Activated T-helper 1 cell treated with anti-CD3 and anti-CD28 coated beads, Interleukin-2, amount 50 U/mL, for 16 hours (primary cell): ENCODE measurements at places on chromosomes 5 and 9.

DNA sequence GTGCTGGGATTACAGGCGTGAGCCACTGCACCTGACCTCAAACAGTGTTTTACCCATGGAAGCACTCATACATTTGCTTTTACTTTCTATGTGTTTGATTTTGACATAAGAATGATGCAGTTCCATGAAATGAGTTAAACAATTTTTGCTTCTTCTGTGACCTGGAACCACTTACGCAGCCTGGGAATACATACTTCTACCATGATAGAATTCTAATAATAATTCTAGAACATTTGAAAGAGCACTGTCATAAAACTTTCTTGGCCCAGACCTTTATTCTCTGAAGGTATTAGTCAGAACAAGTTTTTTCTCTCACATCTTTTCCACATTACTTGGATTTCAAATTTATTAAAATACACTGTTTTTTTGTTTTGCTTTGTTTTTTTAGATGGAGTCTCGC, 25.3 kb upstream of the COL5A1 start:
- no peak for DNase-seq

DNA sequence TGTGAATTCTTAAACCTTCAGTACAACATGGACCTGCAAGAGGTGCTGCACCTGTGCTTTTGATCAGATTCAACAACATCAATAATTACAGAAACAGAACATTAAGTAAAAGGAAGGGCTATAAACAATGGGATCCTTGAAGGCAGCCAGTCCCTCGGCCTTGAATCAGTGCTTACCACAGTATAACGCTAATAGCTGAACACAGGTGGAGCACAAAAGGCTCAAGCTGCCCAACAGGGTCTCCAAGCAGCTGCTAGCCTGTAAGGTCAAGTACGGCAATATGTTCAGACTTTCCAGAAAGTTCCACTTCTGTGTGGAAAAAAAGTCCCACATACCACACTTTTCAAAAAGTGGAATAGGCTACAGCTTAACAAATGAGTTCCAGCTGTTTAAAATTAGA, 61.9 kb upstream of the ITGA1 start:
- no peak for DNase-seq

DNA sequence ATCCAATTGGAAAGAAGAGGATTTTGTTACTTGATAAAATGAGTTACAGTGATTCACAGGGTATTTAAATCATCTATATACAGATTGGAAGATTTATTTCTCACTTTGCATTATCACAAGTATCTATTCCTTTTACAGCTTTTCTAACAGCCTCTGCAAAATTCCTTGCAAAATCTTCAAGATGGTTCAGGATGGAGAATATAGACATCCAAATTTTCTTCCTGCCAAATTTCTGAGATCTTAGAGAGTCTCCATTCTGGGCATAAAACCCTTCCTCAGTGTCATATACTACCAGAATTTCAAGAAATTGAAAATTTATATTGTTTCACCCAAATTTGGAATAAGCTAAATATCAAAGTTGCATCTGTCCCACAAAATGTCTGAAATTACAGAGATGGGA, 259.1 kb upstream of the FAM174A start:
- no peak for DNase-seq

DNA sequence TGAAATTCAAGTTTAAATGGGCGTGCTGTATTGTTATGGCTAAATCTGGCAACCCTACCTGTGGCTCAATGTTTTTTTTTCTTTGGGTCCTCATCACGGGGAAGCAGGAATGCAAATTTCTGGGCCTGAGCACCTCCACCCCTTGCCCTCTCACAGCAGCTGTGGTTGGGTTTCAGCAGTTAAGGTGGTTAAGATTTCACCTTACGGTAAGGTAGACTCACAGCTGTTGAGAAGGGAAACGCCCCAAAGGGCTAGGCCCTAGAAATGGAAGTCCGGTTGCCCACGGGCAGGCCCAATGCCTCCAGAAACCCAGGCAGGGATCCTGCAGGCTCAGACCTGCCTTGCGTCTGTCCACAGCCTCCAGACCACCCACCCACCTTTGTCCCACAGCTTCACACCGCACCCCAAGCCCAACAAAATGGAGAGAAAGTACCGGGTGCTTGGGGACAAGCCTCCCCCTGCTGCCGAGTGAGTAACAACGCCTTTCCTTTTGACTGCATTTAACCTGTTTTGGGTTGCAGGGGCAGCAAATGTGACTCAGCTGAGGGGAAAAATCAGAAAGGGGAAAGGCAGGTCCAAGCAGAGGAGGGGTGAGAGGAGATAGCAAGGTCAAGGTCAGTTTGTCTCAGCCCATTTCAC, 48.1 kb upstream of the TDRD7 start:
- DNase-seq, result no peak

DNA sequence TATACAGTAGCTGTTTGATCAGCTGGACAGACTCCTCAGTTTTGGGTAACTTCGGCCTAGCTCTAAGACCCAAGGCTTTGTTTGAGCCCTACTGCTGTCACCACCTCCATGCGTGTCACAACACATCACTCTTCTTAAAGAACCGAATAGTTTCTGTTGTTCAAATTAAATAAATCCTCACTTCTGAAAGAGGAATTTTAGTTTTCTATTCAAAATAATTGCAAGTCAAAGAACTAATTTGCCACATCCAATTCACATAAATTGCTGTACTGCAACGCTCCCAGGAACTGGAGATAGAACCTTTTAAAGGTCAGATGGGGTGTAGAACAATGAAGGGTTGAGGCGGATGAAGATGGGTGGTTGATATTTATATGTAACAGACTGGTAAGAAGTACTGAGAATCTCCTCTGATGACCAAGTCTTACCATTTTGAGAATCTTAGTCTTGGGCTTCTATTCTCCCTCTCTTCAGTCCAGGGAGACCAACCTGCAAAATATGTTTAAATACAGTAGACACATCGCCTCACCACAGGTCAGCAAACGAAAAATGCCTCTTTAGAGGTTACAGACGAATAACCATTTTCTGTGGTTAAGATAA, 1.6 kb downstream of the NREP start:
- DNase-seq, result no peak

DNA sequence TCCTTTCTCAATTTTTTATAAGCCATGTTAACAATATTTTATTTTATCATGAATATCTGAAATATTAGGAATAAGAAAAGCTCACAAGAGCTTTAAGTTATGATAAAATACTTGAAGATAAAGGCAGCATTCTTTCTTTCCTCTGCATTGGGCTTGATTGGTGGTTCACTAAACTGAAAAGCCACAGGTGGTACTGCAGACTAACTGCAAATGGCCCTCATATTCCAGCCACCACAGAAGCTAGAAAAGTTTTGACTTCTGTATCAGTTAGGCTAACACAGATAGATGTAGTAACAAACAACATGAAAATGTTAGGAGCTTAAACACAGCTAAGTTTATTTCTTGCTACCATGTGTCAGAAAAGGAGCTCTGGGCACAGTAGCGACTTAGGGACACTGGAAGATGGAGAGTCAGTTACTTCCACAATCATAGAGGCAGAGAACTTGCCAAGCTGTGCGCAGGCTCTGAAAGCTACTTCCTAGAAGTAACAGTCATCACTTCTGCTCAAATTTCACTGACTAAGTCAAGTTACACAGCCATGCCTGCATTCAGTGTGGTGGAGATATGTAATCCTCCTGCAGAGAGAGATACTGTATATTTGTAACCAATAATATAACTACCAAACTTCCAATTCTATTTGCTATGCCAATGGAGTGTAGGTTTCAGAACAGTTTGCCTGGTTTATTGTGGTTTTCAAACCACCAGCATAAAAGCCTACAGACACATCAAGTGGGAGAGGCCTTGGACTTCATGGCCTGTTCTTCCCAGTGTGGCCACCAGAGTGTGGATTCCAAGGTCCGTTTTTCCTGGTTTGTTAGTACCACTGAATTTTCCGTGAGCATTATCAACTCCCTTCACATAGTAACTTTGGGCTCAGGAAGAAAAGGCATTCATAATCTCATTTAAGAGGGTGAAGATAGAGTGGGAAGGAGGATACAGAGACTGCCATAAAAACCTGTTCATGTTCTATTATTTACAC, 268.3 kb downstream of the PJA2 start:
- no peak for DNase-seq

DNA sequence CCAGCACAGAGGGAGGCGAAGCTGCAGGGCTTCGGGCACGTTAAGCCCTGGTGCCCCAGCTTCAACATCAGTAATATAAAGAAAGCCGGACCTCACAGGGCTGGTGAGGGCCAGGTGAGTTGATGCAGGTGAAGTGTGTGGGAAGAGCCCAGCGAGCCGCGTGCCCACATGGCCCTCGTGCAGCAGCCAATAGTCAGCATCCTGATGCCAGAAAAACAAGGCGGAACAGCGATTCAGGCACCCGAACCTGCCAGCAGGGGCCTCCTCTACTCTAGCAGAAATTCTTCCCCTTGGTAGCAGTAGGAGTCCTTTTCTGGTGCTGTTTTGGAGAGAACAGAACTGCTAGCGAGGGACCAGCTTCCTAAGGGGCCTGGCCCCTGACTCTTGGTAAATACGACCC, 7.8 kb downstream of the MED10 start:
- no peak for DNase-seq

DNA sequence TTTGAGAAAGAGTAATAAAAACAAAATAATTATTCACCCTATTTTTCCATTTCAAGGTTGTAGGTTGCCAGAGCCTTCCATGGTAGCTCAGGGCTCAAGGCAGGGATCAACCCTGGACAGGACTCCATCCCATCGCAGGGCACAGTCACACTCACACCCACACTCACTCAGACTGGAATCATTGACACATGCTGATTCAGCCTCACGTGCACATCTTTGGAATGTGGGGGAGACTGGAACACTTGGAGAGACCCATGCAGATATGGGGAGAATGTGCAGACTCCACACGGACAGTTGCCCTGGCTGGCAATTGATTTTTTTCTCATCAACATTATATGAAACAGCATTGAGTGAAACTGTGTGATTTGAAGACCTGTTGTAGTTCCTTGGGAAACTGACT, 234.1 kb downstream of the ADGRV1 start:
- DNase-seq, result no peak

DNA sequence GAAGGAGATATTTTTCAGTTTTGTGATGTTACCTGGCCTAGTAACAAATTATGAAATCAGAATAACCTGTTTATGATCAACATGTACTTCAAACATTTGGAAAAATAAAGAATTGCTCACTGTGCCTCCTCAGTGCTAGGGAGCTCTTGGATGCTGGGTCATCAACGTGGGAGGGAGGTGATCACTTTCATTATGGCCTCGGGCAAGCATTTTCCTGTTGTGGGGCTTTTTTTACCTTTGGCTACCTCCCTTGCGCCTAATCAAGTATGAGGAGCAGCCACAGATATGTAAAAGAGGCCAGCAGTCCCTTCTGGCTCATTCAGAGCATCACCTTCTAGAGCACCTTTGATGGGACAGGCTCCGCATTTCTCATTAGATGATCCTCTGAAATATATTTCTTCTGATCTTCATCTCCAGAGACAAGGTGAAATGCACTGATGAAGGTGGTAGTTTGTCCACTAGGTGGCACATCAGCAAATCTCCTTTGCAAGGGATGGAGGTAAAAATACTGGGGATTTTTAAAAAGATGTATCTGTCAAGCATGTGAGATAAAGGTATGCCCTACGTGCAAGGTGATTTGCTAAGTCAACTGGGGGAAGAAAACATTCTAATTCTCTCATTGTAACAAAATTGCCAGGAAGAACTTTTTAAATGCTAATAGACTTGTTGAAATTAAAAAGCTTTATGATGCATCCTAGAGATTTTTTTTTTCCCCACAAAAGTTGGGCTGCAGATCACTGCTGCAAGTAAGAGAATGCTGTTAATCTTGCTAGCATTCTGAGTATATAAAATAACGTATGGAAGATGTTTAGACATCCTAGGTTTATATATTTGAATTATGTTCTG, 218.2 kb downstream of the MAST4 start:
- no peak for DNase-seq

GRCh38 chr5:4584982-4585381, 555.1 kb upstream of the ADAMTS16 start:
- no peak for DNase-seq

GRCh38 chr9:113645227-113645977, 181.9 kb downstream of the RGS3 start:
- DNase-seq, result no peak

- DNase-seq, result no peak
Measured at GRCh38 chr5:56594792-56595191, 220.6 kb upstream of the MAP3K1 start.

GRCh38 chr9:19624519-19624918, 164.3 kb downstream of the SLC24A2 start:
- DNase-seq, result no peak

- DNase-seq, result no peak
Measured at GRCh38 chr5:35194635-35195471, 35.4 kb downstream of the PRLR start.

GRCh38 chr5:174903172-174903732, 178.9 kb downstream of the MSX2 start:
- DNase-seq, result no peak

GRCh38 chr5:53338971-53339370, 141.5 kb upstream of the FST start:
- DNase-seq, result no peak

DNA sequence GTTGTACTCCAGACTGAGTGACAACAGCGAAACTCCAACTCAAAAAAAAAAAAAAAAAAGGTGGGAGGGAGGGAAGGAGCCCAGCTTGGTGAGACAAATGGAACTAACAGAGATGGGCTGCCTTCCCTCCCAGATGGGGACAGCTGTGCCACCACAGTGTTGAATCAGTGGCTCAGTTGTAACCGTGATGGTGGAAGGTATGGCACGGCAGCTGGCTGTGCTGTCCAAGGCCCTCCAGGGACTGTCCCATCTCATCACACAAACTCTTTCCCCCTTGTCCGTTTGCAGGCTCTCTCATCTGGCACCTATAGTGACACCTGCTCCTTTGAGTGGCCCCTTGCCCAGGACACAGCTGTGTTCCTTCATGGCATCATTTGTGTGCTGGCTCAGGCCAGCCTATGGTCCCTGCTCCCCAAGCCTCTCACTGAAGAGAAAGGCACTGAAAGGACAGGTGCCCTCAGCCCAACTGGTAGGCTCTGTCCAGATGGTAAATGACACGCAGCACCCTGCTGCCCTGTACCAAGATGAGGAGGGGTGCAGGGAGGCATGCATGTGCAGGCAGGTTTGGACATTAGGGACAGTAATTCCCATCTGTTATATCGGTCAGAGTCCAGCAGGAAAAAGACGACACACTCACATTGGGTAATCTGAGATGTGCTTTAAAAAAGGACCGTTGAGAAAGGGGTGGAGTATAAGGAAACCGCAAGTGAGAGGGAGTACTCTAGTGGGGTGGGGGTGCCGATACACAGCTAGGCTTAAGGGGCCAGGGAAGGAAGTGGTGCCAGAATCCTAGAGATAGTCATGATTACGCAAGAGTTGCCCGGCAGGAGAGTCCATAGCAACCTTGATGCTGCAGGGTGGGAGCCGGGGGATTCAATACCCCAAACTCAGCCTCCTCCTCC, 4.3 kb downstream of the SMIM33 start:
- DNase-seq, result no peak
